ENCODE measurements at places on chromosomes 12 and 14.

DNA sequence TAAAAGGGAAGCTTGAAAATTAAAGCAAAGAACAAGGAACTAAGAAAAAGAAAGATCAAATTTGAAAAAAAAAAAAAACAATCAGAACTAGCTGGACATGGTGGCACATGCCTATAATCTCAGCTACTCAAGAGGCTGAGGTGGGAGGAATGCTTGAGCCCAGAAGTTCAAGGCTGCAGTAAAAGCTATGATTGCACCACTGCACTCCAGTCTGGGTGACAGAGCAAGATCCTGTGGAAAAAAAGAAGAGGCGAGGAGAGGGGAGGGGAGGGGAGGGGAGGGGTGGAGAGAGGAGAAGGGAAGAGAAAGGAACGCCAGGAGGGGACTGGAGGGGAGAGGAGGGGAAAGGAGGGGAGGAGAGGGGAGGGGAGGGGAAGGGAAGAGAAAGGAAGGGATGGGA, 43.0 kb downstream of the EEA1 start:
- no peak for DNase-seq

- DNase-seq, result peak; percentile 53
These were observed 239.2 kb downstream of the NUAK1 start for GRCh38 chr12:105899589-105899988.

DNA sequence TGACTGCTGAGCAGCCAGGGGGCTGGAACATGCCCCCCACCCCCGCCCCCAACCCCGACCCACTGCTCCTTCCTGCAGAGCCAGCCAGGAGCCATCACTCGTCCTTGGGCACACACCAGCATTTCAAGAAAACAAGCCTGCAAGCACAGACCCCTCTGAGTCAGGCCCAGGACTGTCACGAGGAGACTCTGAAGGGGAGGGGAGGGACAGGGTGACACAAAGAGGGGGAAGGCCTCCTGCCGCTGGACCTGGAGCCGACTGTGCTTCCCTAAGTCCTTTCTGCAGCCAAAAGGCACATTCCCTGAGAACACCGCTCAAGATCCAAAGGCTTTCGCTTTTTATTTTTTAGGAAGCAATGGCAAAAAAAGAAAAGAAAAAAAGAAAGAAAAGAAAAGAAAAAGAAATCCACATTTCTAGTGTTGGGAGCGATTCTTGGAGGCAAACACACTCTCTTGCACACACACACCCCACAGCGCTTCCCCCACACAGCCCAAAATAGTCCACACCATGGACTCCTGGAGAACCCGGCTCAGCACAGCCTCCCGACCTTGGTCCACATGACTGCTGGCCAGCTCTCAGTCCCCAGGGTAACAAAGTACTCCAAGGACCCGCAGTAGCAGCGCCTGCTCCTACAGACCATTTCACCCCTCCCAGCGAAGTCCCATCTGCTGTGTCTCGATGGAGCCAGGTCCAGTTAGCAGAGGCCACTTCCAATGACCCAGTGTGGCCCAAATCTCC, 101.7 kb downstream of the DPF3 start:
- DNase-seq, result no peak

DNA sequence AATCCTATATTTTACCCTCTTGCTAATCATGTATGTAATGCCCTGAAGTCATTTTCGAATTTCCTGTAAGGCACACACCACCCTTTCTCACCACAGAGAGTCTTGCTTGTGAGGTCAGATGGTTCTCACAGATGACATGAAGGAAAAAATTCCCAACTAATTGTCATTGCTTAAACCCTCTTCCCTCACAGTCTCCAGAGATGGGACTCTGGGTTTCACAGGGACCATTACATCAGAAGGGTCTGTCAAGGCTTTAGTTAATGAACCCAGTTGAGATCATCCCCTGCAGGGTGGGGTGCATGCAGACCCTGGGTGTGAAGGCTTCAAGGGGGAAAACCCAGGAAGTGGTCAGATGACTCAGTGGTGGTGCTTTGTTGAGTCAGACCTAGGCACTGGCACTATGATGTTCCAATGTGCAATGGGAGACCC, 229.6 kb downstream of the BCAT1 start:
- DNase-seq, result no peak

All from esophagus muscularis mucosa (tissue), 4 donors.